ENCODE measurements at places on chromosomes 7 and 10. TPM values are rescaled to one million over a fixed set of nuclear protein-coding genes. Genes with fewer than 3 reads are reported as not detected.

The PDLIM1 gene
- 122 TPM for total RNA-seq

GRCh38 chr10:62618054-62618453, 186.5 kb upstream of the ADO start:
- no peak for DNase-seq

The KCND2 gene
- not detected for total RNA-seq

- no peak for DNase-seq
These were observed 32.7 kb upstream of the STEAP4 start for GRCh38 chr7:88339195-88339922.

GRCh38 chr10:5493691-5494090, 5.7 kb downstream of the CALML5 start:
- no peak for DNase-seq

DNA sequence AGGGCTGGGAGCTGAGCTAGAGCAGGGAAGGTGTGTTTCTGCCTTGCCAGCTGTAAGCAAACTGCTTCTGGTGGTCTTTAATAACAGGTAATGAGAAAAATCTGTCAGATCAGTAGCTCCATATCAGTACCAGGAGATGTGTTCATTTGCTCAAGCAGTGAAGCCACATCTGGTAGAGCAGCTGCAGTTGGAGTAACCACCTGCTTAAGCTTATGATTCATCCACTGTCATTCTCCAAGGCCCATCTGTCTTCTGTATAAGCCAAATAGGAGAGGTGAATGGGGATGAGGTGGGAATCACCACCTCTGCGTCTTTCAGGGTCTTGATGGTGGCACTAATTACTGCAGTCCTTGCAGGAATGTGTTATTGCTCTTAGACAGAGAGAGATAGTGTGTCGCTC, 18.4 kb upstream of the COBL start:
- DNase-seq, result no peak

The PRPS1L1 gene
- total RNA-seq, result not detected

The GLI3 gene
- total RNA-seq, result 30.3 TPM

DNA sequence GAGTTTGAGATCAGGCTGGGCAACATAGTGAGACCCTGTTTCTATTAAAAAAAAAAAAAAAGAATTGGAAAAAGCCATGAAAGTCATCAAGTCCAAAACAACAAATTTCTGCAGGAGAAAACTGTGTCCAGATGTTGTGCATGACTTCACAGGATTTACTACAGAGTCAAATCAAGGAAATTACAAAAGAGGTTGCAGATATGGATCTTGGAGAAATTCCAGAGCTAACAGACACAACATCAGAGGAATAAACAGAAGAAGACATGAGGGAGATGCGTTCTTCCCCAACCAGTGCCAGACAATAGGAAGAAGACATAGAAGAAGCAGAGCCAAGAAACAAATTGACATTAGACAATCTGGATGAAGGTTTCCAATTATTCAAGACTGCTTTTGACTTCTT, 24.3 kb upstream of the KCNIP2 start:
- no peak for DNase-seq

GRCh38 chr7:54904130-54904529, 114.7 kb upstream of the EGFR start:
- DNase-seq, result no peak

The SLC26A3 gene
- not detected for total RNA-seq

Data from endothelial cell of umbilical vein (primary cell).